ENCODE measurements at places on chromosomes 7 and 10.

DNA sequence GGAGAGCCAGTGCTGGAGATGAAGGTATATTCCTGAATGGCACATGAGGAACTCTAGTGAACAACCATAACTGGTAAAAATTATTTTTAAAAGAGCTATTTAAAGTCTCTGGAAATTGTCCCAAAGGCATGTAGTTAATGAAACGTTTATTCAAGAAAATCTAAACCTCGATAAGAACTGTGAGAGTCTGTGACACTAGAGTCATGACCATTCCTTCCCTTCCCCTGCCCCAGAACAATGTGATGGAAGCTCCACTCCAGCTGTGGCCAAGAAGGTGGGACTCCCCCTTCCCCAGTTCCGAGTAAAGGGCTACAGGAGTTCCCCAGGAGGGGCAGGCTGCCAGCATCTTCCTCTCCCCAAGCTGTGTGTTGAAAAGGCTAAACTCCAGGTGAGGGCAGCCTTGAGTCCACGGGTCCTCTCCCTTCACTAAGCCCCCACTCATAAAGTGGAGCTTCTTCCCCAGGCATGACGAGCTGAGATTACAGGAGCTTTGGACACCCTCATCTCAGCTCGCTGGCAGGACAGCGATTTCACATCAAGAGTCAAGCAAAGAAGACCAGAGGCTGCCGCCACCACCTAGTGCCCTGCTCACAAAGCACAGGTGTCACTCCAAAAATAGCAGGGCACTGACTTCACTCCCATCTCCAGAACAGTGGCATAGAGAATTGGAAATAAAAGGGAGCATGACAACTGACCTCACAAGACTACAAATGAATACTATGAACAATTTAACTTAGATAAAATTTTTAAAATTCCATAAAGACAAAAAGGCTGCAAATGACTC lies 68.5 kb downstream of the NHLRC2 start:
- DNase-seq: no peak

DNA sequence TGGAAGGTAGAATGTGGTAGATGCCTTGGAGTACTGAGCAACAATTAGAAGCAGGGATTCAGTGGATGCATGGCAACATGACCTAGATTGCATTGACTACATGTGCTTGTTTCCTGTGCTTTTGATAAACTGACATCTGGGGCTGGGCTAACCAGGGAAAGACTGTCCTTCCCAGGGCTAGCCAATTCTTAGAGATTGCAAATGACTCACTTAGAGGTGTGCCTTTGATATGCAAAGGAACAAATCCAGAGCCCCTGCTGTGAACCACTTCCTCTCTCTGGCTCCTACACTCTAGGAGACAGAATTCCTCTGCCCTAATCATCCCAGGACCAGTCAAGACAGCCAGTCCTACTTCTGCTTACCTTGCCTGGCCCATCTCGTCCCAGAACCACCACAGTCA lies 651.5 kb downstream of the LRMDA start:
- no peak for DNase-seq

GRCh38 chr10:125368146-125368545 lies 207.8 kb upstream of the CTBP2 start:
- DNase-seq: no peak

DNA sequence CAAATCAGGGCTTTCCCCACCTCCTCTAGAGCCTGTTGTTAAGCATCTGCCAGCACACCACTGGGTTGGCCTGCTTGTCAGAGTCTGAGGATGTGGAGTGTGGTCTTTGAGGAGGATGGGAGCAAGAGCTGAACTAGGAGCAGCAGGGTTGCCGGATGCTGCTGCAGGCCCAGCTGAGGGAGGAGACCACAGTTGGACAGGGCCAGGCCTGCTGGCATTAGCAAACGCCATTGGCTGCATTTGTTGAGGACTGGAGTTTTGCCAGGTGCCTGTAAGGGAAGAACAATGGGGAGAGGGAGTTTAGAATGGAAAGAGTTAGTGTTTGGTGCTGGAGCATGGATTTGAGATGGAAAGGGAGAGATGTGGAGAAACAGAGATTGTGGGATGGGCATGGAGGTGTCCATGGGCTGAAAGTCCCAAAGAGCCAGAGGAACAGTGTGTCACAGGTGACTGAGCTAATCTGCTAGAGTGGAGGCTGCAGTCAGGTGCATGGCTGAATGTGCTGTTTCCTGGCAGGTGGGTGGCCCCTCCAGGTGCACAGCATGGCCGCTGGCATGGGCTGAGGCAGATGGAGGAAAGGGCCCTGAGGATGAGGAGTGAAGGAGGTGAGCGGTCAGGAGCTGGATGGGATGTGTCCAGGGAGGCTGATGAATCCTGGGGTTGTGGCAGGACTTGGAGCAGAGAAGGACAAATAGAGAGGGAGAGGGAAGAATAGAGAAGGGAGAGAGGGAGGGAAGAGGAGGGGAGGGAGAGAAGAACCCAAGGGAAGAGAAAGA lies 40.7 kb downstream of the LEP start:
- DNase-seq: no peak

DNA sequence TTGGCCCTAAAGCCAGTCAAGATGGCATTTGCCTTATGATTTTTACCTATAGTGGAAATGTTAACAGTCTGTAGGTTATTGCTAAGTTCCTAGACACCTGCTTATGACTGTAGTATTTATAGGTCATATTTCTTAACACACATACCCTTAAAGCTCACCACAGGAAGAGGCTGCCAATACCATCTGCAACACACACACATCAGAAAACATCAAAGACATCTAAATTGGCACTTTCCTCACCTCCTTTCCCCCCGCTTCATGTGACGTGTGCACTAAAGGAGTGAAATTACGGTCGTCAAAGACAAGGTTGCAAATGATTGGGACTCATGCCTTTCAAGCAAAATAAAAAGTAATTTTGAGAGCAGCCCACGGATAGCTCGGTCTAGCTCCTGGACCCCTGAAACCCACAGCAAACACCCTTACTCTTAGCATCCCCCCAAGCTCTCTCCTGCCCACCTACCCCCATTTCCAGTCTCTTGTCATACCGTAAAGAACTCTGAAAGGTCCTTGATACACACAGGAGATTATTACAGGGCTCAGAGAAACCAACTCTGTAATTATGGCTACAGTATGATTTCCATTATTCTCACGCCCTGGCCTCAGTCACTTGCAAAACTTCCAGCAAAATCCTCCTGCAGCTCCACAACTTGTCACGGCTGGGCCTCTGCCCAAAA lies 90.5 kb downstream of the PLXNA4 start:
- no peak for DNase-seq

DNA sequence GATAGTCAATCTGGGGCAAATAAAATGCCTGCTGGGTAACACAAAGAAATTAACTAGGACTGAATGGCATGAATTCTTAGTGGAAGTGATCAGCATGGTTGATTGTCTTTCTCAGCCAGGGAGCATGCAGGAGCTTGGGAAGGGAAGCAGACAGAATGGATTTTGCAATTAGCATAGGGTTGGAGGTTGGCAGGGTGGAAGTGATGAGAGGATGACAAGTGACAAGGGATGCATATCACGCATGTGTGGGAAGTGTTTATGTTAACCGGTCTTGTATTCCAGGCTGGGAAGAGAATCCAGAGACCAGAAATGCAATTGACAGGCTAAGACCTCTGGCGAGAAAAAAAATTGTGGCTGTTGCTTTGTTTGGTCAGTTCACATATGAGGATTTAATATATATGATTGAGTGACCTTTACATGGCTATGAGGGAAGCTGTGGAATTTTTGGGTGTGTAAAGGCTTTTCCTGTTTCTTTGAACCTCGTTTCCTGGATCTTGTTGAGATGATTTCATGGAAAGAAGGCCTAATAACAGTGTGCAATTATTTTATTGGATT lies 8.3 kb downstream of the MDFIC start:
- no peak for DNase-seq

DNA sequence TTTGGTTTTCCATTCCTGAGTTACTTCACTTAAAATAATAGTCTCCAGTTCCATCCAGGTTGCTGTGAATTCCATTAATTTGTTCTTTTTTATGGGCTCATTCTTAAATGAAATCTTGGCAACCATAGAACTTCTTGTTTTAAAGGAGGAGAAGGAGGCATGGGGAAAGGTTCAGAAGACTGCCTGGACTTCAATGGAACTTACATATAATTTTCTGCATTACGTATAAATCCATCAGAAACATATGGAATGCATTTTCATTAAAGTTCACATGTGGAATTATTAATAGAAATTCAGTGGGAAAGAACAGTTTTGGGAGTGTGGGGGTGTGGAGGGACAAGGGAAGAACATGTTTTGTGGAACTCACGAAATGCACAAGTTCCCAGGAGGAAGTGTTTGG lies 176.6 kb upstream of the PRKCQ start:
- no peak for DNase-seq

- DNase-seq: no peak
Observed at GRCh38 chr10:131930150-131930549, 29.3 kb downstream of the PPP2R2D start.

DNA sequence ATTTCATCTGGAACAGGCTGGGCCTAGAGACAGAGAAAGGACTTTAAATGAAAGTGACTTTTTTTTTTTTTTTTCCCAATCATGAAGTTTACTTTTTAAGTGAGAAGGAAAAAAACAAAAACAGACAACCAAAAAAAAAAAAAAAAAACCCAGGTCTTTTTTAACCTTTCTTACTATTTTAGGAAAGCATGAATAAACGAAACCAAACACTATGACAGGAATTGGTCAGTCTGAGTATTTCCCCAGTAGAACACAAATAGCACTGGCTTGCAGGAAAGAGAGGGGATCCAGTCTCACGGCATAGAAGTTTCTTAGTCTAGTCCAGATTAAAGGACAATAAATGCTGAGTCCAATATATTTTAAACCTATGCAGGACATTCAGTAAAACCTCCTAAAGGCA lies 180.5 kb upstream of the CCDC6 start:
- DNase-seq: no peak

DNA sequence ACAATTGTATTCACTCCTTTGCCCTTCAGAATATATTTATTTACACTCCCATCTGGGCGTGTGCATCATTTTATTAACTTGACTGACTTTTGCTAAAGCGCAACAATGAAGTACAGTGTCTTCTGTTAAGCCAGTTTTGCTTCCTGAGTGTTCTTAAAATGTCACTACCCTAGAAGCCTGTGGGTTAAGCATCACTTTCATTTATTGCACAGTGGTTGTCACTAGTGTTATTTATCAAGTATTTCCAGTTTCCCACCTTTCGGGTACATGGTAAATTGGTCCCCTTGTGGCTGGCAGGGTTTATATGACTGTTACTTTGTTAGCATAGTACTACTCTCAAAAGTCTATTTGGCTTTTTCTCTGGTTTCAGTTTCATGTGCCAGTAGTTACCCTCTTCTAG lies 3.3 kb downstream of the HILPDA start:
- no peak for DNase-seq

DNA sequence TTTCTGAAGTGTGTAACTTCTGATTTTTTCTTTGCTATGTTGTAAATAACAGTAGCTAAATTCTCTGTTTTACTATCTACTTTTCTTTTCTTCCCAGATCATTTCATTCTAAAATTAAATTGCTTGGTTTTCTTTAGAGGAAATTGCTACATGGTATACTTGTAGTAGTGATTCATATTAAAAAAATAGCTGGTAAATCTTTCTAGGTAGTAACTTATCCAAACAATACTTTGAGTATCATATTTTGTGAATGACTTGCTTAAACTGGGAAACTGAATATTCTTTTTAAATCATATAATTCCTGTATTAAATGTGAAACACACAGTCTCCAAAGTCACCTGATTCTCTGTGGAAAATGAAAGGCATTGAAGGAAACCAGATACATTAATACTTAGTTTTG lies 85.5 kb downstream of the ZNRF2 start:
- no peak for DNase-seq

All from hepatocyte (in vitro differentiated cells).